ENCODE measurements at places on chromosomes 11 and 22. TPM values are rescaled to one million over a fixed set of nuclear protein-coding genes. Genes with fewer than 3 reads are reported as not detected.

DNA sequence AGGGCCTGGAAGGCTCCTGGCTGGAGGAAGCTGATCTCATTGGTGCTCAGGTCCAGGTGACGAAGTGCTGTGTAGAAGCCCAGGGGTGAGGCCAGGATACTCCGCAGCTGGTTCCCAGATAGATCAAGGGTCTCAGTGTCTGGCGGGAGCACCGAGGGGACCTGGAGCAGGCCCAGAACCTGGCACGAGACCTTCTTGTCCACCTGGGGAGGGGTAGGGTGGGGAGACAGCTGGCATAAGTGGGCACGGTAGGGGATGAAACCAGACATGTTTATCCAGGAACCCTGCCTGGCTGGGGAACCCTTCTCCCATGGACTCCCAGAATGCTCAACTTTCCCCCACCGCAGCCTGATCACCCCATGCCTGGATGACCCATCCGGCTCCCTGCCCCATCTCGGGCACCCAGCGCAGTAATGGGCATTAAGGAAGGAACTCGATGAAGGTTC lies 9.2 kb downstream of the LRRC32 start:
- DNase-seq = no peak

Gene POU2AF3
- total RNA-seq = not detected

DNA sequence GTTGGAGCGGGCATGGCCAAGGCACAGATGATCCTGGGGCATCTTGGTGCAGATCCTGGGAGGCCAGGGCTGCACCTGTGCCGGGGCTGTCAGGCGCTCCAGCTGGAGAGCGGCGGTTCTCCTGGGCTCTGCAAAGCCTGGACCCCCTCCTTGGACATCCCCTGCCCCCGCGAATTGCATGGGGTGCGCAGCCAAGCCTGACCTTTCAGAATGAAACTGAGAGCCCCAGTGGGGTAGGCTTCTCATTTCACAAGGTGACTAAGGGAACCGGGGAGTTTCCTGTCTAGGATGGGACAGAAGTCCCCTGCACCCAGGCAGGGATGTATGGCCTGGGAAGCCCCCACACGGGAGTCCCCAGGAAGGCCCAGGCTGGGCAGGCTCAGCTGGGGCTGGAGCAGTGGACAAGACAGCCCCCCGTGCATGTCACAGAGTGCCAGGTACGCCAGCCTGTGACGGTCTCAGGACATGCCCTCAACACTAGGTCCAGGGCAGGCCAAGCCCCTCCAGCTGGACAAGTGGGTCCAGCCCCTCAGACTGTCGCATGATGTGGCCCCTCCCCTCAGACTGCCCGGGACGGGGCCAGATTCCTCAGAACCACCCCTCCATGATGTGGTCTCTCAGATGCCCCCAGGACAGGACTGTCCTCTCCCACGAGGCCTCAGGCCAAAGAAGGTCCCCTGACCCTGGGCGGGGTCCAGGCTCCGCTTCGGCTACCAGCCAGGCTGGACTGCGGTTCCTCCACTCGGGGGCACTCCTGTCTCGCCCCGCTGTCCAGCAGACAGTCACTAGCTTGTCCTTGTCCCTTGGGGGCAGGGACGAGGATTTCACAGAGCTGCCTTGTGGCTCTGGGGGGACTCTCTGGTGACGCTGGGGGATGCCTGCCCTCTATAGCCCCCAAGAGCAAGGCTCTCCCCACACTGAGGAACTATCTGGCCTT lies 2.3 kb downstream of the LSP1 start:
- DNase-seq = no peak

DNA sequence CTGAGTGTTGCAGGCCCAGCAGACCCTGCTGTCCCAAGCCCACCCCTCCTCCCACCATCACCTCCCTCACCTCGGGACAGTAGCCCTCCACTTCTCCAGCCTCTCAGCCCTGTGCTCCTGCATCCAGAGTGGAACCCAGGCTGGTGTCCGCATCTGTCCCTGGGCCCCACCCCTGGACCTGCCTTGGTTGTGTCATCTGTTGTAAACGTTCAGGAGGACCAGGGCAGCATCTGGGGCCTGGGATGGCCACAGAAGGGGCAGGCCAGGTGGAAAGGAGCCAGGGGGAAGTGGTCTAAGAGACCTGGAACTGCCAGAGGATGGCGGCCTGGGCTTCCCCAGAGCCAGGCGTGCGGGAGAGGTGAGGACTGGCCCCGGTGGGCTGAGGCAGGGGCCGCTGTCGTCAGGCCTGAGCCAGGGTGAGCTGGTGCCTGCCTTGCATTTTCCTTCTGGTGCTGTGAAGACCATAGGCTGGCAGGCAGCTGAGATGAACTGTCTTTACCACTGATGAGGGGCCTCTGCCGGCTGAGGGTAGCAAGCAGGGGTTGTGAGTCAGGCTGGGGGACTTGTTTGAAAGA lies 26.1 kb upstream of the MGAT3 start:
- no peak for DNase-seq

DNA sequence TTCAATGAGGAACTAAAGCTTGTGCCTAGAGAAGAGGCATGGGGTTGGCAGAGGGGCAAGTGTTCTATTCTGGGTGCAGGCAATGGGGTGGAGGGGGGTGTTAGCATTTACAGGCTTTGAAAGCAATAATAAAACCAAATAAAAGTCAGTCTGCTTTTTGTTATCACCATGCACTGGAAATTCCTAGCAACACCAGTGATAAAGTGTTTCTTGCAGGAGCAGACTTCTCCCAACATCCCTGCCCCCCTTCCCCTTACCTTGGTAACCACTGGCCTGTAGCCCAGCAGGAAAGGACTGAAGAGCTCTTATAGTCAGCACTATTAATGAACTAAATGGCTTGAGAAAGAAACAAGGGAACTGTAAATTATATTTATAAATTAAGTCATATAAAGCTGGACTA lies 65.2 kb upstream of the SESN3 start:
- DNase-seq = no peak

DNA sequence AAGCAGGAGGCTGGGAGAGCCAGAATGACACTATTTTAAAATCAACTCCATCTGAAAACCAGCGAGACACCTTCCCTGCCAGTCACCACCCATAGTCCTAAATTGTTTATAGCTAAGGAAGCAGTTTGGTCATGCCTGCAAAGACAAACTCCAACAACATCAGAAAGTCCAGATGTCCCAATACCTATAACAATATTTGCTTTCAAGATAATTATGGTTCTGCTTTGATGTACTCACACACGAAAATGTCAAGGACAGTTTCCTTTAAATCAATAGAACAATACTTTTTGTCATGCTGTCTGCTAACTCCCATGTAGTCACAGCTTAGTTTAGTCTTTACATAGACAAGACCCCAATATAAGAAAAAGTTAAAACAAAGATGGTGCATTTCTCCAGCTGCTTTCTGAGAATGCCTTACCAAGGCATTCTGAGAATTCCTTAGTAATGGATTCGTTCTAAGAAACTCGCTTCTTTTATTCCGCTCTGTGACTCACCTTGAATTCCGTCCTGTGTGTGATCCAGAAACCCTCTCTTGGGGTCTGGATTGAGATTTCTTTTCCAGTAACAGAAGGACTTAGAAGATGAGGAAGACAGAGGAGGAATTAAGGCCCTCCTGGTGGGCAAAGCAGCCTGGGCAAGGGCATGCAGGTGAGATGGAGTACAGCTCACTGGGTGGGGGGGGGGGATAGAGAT lies 9.6 kb upstream of the SCGB2A2 start:
- no peak for DNase-seq

GRCh38 chr11:71465054-71465453 lies 12.1 kb downstream of the NADSYN1 start:
- no peak for DNase-seq

DNA sequence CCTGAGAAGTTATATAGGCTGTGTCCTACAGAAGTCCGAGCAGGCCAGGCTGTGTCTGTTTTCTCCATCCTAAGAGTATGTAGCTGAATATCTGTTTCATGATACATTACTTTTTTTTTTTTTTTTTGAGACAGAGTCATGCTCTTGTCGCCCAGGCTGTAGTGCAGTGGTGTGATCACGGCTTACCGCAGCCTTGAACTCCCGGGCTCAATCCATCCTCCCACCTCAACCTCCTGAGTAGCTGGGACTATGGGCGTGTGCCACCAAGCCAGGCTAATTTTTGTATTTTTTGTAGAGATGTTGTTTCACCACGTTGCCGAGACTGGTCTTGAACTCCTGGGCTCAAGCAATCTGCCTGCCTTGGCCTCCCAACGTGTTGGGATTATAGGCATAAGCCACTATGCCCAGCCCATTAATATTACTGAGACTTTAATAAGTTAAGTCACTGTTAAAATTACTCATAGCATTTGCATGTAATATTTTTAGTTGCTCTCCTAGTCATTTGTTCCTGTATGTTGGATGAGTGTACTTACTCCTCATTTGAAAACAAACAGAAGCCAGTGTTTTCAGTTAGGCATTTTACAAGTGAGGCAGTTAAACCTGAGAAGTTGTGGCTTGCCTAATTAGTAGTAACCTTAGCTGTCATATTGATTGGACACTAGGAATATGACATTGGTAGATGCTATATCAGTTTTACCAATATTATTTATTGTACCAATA lies 26.1 kb downstream of the DRG1 start:
- no peak for DNase-seq

- DNase-seq = no peak
Measured at GRCh38 chr11:121933694-121934093, 182.3 kb downstream of the BLID start.

DNA sequence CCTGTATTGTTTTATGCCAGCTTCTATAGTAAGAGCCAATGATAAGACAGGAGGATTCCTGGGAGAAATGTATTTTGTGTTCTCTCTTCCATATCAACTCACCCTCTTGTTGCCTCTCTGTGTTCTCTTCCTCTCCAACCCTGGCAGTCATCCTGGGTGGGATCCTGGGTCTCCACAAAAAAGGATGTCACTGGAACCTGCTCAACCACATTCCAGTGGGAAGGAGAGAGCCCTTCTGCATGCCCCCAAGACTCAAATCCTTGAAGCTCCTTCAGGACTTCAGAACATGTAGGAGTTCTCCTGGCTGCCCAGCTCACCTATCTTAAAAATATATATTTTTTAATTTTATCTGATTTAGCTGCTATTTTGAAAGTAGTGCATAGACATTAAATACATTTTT lies 26.1 kb downstream of the APOL6 start:
- no peak for DNase-seq
